ENCODE measurements at places on chromosomes 4 and X. TPM values are rescaled to one million over a fixed set of nuclear protein-coding genes. Genes with fewer than 3 reads are reported as not detected.

NKX3-2 gene
- 4.1 TPM for total RNA-seq

DNA sequence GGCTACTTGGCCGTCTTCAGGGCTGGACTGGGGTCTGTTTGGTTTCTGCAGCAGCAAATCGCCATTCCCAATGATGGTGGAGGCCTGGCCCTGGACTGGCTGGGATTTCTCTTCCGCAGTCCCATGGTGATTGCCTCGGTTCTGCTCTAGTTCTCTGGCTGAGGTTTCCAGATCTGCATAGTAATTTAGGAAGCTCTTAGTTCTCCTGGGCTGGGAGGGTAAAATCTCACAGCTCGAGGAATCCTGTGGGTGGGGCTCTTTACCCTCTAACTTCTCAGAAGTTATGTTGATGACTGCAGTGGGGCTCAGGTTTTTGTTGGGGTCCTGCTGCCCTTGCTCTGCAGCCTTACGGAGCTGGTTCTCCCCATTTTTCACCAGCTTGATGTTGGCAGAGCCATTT, 200.6 kb downstream of the APBB2 start:
- no peak for DNase-seq

SPCS3 gene
- total RNA-seq = 23.2 TPM

DNA sequence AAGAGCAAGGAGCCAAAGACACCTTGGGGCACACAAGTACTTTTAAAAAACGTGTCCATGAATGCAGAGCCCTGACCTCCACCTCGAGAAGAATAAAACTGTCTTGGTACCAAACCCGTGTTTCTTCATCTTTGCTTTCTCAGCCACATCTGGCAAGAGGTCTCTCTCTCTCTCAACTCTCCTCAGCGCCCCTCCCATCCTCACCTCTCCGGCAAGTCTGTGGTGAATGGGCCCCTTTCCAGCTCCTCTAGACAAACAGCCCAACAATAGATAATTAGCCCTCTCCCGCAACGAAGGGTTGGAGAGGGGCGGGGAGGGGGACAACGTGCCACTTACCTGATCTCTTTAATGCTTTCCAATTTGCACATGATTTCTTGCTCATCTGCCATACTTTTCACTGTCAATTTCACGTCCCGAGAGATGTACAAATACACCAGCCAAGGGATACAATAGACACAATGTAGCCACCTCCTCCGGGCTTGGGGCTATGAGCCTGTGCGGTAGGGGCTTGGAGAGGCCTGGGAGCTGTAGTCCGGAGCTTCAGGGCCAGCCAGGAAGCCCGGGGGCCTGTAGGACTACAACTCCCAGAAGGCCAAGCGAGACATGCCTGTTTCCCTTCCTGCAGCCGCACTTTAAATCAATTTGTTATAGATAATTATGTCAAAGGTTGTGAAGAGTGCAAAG, at the start of gene ZC4H2:
Gene ZC4H2 (minus strand): TSS at position 462 of the 684 bp plus-strand sequence. CDS start 73 bp downstream, at position 389.
- DNase-seq = peak; percentile 80

GRCh38 chr4:101693842-101694398, 96.6 kb upstream of the BANK1 start:
- DNase-seq = no peak

DNA sequence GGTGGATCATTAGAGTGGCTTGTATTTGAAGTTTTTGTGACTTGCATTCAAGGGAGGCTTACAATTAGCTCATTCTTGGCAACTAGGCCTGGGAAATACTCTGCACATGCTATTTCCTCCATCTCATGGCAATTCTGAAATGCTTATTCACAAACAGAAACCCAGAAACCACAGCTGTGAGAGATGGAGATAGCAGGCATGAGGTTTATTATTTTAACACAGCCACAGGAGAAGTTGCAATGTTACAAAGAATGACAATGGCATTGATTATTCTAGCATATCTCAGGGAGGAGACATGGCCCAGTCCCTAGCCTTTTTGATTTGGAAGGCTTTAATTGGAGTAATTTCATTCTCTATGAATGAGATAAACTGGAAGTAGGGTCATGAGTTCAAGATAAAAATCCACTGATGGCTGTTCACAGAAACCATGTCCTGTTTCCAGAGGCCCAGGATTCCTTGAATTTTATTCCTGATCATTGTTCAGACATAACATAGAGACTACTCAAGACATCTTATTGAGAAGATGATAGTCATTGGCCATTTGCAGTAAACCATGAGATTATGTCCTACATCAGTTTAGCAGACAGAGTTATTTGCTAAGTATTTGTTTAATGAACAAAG, 123.9 kb downstream of the MID1 start:
- DNase-seq = no peak

GRCh38 chr4:40190019-40190418, 6.8 kb upstream of the RHOH start:
- no peak for DNase-seq

- DNase-seq = peak; percentile 21
Measured at GRCh38 chr4:52643785-52644244, 15.3 kb downstream of the USP46 start.

GRCh38 chr4:90317785-90318184, 190.6 kb downstream of the CCSER1 start:
- DNase-seq = no peak

DNA sequence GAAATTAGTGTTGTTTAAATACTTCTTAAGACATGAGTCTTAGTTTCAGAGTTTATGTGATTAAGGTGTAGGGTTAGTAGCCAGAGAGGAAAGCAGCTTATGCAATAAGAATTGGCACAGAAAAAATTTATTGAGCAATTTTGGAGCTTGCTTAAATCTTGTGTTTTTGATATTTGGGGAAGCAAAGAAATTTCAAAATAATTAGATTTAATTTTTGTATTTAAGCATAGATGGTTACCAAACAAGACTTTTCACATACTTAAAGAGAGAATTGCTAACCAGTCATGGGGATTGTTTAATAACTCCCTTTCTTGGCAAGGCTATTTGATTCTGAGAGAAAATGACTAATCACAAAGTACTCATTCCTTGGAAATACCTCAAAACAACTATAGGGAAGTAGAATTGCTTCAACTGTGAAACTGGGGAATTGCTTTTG, 202.0 kb upstream of the GRID2 start:
- DNase-seq = no peak

GRCh38 chrX:1074172-1074571, 138.3 kb downstream of the CRLF2 start:
- DNase-seq = no peak

- DNase-seq = no peak
Measured at GRCh38 chr4:185138161-185138560, 4.9 kb upstream of the SLC25A4 start.

- no peak for DNase-seq
Measured at GRCh38 chr4:139223682-139224317, 46.8 kb upstream of the ELF2 start.

FGG gene
- not detected for total RNA-seq

GRCh38 chr4:182111586-182111985, 131.6 kb upstream of the TENM3 start:
- DNase-seq = no peak

DKC1 gene
- 12.7 TPM for total RNA-seq

FRMPD4 gene
- not detected for total RNA-seq

CXCR3 gene
- total RNA-seq = not detected

CXCL8 gene
- total RNA-seq = 1.1 TPM

NAA11 gene
- not detected for total RNA-seq

HDX gene
- 3.8 TPM for total RNA-seq

GRCh38 chr4:56626420-56626819, 54.7 kb downstream of the HOPX start:
- no peak for DNase-seq

DNA sequence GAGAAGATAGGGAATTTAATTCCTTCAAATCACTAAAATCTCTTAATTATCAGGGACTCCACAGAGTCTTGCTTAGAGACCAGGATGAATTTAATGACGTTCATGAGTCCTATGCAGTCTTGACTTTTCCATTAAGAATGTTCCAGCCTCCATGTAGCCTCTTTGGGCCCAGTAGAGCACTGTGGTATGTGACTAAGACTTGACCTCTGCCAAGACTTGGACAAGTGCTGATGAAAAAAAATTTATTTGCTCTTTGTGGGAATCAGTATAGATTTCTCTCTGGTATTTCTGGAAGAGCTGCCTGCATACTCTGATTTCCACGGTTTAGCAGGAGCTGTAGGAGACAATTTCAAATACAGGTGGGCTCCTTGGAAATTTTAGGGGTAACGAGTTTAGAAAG, 40.6 kb downstream of the CHRDL1 start:
- DNase-seq = no peak

GRCh38 chr4:95106408-95106928, 348.7 kb downstream of the BMPR1B start:
- DNase-seq = no peak

- no peak for DNase-seq
Measured at GRCh38 chr4:156762851-156763250, 208.7 kb downstream of the PDGFC start.

CT45A2 gene
- not detected for total RNA-seq

HS6ST2 gene
- 1.1 TPM for total RNA-seq

DNA sequence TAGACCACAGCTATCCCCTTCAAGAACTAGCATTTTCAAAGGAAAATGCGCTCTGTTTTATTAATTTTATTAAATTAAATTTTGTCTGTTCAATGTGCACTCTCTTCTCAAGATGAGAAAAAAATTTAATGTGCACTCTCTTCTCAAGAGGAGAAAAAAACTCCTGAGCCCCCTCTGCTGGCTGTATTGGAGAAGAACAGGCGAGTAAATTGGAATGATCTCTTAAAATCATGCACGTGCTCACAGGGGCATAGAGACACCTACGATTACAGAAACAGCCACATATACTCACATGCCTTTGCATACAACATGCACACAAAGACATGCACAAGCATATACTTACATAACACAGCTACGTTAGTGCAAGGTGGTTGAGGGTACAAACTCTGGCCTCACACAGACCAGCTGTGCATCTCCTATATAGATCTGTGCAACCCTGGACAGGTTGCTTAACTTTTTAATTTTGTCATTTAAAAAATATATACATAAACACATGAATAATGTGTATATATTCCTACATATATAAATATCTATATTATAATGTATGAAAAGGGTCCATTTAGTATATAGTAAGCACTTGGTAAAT, 176.2 kb upstream of the CXorf66 start:
- peak; percentile 17 for DNase-seq

DNA sequence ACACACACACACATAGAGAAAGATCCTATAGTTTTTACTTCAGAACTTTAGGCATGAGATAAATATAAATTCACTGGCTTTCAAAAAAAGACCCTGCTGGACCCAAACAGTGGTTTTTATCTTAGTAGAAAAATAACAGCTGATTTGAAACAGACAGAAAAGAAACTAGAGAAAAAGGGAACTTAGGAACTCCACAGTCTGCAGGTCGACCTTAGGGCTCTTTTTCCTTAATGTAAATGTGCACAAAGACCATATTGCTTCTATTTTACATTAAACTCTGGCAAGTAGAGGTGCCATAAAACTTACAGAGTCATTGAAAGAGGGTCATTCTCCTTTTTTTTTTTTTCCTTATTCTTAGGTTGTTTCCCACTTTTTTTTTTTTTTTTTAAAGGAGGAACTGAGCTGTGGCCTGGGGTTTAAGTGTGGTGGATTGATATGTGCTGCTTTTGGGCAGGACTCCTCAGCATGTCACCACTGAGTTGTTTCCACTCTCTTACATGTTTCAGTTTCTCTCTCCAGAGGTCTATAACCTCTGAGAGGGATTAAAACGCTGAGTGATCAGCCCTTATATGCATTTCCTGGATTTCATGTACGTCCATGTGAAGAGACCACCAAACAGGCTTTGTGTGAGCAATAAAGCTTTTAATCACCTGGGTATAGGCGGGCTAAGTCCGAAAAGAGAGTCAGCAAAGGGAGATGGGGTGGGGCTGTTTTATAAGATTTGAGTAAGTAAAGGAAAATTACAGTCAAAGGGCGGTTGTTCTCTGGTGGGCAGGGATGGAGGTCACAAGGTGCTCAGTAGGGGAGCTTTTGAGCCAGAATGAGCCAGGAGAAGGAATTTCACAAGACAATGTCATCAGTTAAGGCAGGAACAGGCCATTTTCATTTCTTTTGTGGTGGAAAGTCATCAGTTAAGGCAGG, 70.8 kb upstream of the PACRGL start:
- DNase-seq = no peak

DNA sequence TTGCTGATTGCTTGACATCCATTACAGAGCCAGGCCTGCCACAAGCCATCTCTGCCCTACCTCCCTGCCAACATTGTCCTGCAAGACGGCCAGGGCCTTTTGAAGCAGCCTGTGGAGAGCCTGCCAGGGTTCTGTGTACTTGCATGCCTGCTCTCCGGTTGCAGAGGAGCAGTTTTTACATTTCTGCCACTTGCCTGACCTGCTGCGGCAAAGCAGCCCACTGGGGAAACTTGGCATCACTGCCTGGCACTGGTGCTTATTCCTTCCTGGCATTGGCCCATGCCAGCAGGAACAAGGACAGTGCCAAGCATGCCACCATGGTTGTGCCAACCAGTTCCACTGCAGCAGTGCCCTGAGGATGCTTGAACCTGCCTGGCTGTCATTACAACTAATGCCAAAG, 167.1 kb downstream of the NHS start:
- DNase-seq = no peak

- DNase-seq = no peak
Measured at GRCh38 chr4:74886484-74886883, 46.4 kb upstream of the PARM1 start.

MAGEA8 gene
- total RNA-seq = not detected

PLXNB3 gene
- 5.7 TPM for total RNA-seq

- no peak for DNase-seq
Measured at GRCh38 chrX:39969819-39970504, 127.8 kb downstream of the BCOR start.

CXXC4 gene
- total RNA-seq = not detected

GRCh38 chrX:440636-441035, 53.9 kb upstream of the PPP2R3B start:
- no peak for DNase-seq
